ENCODE measurements at places on chromosomes 2 and 18. TPM values are rescaled to one million over a fixed set of nuclear protein-coding genes. Genes with fewer than 3 reads are reported as not detected.

DNA sequence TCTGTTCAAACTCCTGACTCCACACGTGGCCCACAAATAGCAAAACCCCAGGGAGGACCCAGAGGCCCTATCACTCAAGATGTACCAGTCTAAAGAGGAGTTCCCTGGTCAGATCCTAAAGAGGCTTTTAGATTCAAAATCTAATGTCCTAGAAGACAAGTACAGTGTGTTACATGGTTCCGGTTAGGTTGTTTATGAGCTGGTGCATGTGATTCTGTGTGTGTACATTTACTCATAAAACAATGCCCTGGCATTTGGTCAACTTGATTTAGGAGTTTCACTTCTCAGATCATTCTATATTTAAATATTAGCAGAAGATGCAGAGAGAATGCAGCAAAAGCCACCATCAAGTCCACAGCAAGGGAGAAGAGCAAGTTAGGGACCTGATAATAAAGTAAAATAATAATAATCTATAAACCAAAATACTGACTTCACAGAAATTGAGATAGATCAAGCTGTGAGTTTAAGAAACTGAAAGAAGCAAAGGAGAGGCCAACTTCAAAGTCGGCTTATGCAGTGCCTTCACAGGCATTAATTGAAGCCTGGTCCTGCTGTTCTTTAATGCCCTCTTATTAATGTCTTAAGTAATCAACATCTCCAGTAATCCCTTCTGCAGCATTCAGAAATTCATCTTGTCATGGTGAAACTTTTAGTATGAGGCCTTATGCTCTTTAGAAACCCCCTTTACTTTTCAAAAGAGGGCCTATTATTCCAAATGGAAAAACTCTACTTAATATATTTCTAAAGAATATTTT is 4.2 kb upstream of the AP1S3 start:
- H3K27ac ChIP-seq: no peak overlapping the region
- peaks cover 5% of the 10 kb centered on the region for H3K4me1 ChIP-seq
- H3K36me3 ChIP-seq: no peaks in the 10 kb centered on the region
- no peak for DNase-seq
- no peak overlapping the region for H3K4me3 ChIP-seq

GRCh38 chr2:186995092-186995491 is 146.1 kb upstream of the ZSWIM2 start:
- H3K27ac ChIP-seq: no peak overlapping the region
- no peaks in the 10 kb centered on the region for H3K27me3 ChIP-seq
- H3K4me1 ChIP-seq: no peaks in the 10 kb centered on the region
- H3K4me3 ChIP-seq: no peak overlapping the region

Gene SLC5A7
- total RNA-seq: 1.7 TPM

GRCh38 chr2:177817300-177817699 is 255.3 kb downstream of the PDE11A start:
- no peak overlapping the region for H3K27ac ChIP-seq
- H3K36me3 ChIP-seq: no peaks in the 10 kb centered on the region
- no peak overlapping the region for H3K4me3 ChIP-seq
- no peaks in the 10 kb centered on the region for H3K4me1 ChIP-seq
- H3K27me3 ChIP-seq: no peaks in the 10 kb centered on the region

Gene SESTD1
- total RNA-seq: 23.3 TPM

GRCh38 chr2:119440873-119441272 is 9.2 kb downstream of the TMEM37 start:
- H3K27ac ChIP-seq: no peak overlapping the region
- H3K27me3 ChIP-seq: no peaks in the 10 kb centered on the region
- no peak overlapping the region for H3K4me3 ChIP-seq

Gene SEMA4C
- 60.6 TPM for total RNA-seq

- DNase-seq: no peak
- H3K27me3 ChIP-seq: no peaks in the 10 kb centered on the region
- no peaks in the 10 kb centered on the region for H3K4me1 ChIP-seq
- no peaks in the 10 kb centered on the region for H3K36me3 ChIP-seq
- no peak overlapping the region for H3K27ac ChIP-seq
Observed at GRCh38 chr2:175251425-175252041, 70.0 kb upstream of the ATP5MC3 start.

Data from vagina (tissue), 2 donors.